ENCODE measurements at places on chromosomes 5 and 9. TPM values are rescaled to one million over a fixed set of nuclear protein-coding genes. Genes with fewer than 3 reads are reported as not detected.

Gene CSF1R
- polyA plus RNA-seq, result not detected

Gene OTULINL
- 1.2 TPM for polyA plus RNA-seq

Gene MCC
- polyA plus RNA-seq, result 4.8 TPM

Gene MOCS2
- polyA plus RNA-seq, result 49.8 TPM

Gene BTNL8
- not detected for polyA plus RNA-seq

Gene PCDHGC3
- 22.7 TPM for polyA plus RNA-seq

Gene MARVELD2
- polyA plus RNA-seq, result 4.9 TPM

Gene GSN
- 97.5 TPM for polyA plus RNA-seq

Gene ORM2
- polyA plus RNA-seq, result not detected

Gene FAT2
- 26.4 TPM for polyA plus RNA-seq

Gene PCDHGA2
- polyA plus RNA-seq, result not detected

Gene EDIL3
- 0.02 TPM for polyA plus RNA-seq

Gene FAM151B
- polyA plus RNA-seq, result 0.68 TPM

Gene NIPAL4
- 8.6 TPM for polyA plus RNA-seq

Gene GARIN3
- not detected for polyA plus RNA-seq

Gene TRPM3
- polyA plus RNA-seq, result not detected

Gene OGN
- polyA plus RNA-seq, result not detected

Gene PHYHD1
- polyA plus RNA-seq, result 11.6 TPM

Gene PRUNE2
- 0.67 TPM for polyA plus RNA-seq

Gene ESM1
- 7.0 TPM for polyA plus RNA-seq

Gene DCTN4
- 10.5 TPM for polyA plus RNA-seq

Gene ETF1
- 69.2 TPM for polyA plus RNA-seq

Gene TEX48
- not detected for polyA plus RNA-seq

Gene PTGR1
- polyA plus RNA-seq, result 66.3 TPM

Gene SLC6A19
- not detected for polyA plus RNA-seq

Gene SLC46A2
- polyA plus RNA-seq, result not detected

Gene TOR1B
- polyA plus RNA-seq, result 13.8 TPM

Gene EGFLAM
- 0.50 TPM for polyA plus RNA-seq

Gene DND1
- polyA plus RNA-seq, result 0.57 TPM

Gene FAM153A
- not detected for polyA plus RNA-seq

Gene ACER2
- polyA plus RNA-seq, result 0.08 TPM

Gene SPATA31E1
- polyA plus RNA-seq, result not detected

Gene IFNE
- polyA plus RNA-seq, result 0.60 TPM

Gene NUTM2G
- not detected for polyA plus RNA-seq

Gene CD180
- not detected for polyA plus RNA-seq

Gene OR1J2
- not detected for polyA plus RNA-seq

Gene DYNC2I2
- polyA plus RNA-seq, result 84.8 TPM

Gene SPATA31A3
- polyA plus RNA-seq, result not detected

Gene SMIM32
- polyA plus RNA-seq, result not detected

Gene RASA1
- 13.4 TPM for polyA plus RNA-seq

Gene NME5
- polyA plus RNA-seq, result 0.10 TPM

Gene ADAMTS12
- polyA plus RNA-seq, result 0.06 TPM

Gene KLF4
- 12.6 TPM for polyA plus RNA-seq

Gene CDH10
- 0.17 TPM for polyA plus RNA-seq

Gene IFNA21
- not detected for polyA plus RNA-seq

Gene NUP155
- 13.0 TPM for polyA plus RNA-seq

Gene SEMA6A
- polyA plus RNA-seq, result 0.10 TPM

Gene PGM5
- not detected for polyA plus RNA-seq

Gene PCDH12
- polyA plus RNA-seq, result 0.02 TPM

Gene PAEP
- not detected for polyA plus RNA-seq

Gene FRRS1L
- polyA plus RNA-seq, result 0.01 TPM

Gene IL33
- 0.51 TPM for polyA plus RNA-seq

Gene LRRC19
- not detected for polyA plus RNA-seq

Gene GRM6
- polyA plus RNA-seq, result not detected

Gene CCL19
- polyA plus RNA-seq, result not detected

Gene IFNA2
- polyA plus RNA-seq, result not detected

Gene PCDHGB7
- 0.07 TPM for polyA plus RNA-seq

Gene CER1
- not detected for polyA plus RNA-seq
